ENCODE measurements at places on chromosomes 5 and 9.

DNA sequence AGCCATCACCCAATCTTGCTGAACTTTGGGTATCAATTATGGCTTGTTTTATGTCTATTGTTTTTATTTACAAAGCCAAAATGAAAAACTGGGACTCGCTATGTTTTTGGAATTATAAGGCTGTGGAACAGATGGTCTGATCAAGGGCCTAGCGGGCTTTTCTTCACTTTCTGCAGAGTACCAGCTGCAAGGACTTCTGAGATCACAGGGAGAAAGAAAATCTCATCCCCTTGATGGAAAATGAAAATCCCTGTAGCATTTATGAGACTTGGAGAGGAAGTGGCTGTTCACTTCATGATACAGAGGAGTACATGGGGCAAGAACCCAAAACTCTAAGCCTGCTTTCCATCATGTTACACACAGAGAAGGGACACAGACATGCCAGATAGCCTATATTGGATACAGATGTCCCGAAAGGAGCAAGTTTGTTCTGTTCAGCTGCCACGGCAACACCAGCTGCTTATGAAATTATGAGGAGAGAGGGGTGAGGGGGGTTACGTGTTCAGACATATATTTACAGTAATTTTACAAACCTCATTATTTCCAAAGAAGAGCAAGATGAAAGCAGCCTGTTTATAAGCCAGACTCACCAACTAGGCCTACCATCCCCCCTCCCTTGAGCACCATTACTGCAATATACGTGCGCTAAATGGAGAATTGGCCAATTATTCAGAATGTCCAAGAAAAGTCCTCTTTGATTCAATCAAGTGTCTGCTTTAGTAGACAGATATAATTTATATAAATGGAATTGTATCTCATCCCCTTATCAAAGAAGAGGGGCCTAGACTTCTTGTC, 220.0 kb downstream of the MARCHF11 start:
- no peak for DNase-seq

- DNase-seq, result no peak
Observed at GRCh38 chr5:131515348-131515747, 119.7 kb downstream of the RAPGEF6 start.

- DNase-seq, result no peak
Observed at GRCh38 chr9:98916660-98917059, 27.0 kb upstream of the COL15A1 start.

DNA sequence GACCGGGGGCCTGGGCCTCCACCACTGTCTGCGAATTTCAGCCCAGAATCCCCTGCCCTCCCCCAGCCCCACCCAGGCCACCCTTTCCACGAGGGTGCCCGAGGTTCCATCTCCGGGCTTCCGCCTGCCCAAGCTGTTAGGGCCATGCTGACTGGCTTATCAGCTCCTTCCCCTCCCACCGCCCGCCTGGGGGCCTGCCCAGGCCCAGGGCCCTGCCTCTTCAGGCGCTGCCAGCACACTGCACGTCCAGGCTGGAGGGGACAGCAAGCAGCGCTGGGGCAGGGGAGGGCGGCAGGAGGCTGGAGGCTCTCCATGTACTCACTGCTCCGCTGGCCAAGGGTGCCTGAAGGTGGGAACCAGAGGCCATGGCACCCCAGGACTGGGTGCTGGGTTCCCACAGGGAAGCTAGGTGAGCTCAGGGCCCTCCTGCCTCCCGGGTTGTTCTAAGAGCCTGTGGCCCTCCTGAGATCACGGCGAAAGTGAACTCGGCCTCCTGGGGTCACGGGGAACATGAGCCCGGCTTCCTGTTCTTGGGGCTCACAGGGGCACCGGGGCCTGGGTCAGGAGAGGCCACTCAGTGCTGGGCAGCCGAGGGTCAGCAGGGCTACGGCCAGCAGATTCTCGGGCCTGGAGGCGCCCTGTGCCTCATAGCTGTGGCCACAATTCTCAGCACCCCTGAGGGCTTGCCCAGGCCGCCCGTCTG, 57.7 kb upstream of the EGFL7 start:
- DNase-seq, result no peak

DNA sequence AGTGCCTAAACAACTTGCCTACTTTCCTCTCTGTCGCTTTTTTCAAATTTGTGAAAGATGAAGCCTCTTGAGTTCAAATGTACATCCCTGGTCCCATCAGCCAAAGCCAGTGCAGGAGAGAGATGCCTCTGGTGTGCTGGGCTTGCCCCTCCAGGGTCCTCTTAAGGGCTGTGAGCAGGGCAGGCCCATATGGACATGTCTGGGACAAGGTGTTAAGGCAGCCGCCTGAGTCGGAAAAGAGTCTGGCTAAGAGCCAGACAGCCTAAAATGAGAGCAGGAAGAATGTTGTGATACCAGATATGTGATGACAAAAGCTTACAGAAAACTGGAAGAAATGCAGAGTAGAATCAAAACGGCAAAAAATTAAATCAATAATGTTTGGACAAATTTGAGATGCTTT, 72.5 kb downstream of the APTX start:
- no peak for DNase-seq

GRCh38 chr9:98907055-98907454, 36.7 kb upstream of the COL15A1 start:
- DNase-seq, result no peak

- no peak for DNase-seq
Observed at GRCh38 chr5:17228821-17229291, 11.4 kb downstream of the BASP1 start.

DNA sequence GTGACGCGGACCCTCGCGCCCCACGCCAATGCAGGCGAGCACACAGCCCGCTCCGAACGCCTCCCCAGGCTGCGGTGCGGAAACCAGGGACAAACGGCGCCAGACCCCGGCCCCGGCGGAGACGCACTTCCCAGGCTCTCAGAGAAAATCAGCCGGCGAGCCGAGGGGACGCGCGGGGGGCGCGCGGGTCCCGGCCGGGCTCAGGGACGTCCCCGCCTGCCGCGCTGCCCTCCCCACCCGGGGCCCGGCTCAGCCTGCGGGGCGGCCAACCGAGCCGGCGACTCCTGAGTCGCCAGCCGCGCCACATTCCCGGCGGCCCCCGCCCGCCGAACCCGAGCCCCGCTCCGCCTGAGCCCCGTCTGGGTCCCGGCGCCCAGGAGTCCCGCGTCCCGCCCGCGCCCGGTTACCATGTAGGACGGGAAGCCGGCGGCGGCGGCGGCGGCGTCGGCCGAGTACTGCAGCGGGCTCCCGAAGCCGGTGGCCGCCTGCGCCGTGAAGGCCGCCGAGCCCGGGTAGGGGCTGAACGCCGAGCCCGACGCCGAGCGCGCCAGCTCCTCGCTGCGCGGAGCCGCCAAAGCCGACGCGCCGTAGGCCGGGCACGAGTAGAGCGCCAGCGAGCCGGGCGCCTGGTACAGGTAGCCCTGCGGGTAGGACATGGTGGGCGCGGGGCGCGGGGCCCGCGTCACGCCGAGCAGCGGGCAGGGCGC, 566 bp downstream of the IRX2 start:
- DNase-seq, result no peak

- DNase-seq, result no peak
Observed at GRCh38 chr5:143542798-143543144, 139.3 kb upstream of the NR3C1 start.

GRCh38 chr9:134699343-134699740, 57.7 kb downstream of the COL5A1 start:
- no peak for DNase-seq

DNA sequence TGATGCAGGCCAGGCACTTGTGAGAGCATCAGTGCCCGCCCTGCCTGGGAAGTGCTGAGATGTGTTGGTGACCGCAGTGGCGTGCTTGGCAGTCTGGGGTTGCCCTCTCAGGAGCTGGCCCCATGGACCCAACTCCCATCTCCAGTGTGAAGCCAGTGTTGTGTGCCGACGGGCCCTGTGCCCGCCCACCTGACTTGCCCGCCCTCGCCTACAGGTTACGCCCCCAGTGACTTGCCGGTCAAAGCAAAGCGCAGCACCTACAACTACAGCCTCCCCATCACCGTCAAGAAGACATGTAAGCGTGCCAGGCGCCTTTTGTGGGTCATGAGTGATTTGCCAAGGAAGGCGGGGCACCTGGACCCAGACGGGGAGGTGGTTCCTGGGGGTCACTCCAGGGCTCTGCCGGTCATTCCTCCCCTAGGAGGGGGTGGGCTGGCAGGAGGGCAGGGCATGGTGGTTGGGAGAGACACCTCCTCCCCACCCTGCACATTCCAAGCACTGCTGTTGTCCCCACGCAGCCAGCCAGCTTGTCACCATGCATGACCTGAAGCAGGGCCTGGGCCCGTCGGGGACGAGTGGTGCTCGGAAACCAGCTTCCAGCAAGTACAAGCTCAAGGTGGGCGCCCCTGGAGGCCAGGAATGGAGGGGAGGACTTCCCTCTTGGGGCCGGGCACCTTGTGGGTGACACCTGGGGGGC, 7.4 kb upstream of the CEL start:
- no peak for DNase-seq

DNA sequence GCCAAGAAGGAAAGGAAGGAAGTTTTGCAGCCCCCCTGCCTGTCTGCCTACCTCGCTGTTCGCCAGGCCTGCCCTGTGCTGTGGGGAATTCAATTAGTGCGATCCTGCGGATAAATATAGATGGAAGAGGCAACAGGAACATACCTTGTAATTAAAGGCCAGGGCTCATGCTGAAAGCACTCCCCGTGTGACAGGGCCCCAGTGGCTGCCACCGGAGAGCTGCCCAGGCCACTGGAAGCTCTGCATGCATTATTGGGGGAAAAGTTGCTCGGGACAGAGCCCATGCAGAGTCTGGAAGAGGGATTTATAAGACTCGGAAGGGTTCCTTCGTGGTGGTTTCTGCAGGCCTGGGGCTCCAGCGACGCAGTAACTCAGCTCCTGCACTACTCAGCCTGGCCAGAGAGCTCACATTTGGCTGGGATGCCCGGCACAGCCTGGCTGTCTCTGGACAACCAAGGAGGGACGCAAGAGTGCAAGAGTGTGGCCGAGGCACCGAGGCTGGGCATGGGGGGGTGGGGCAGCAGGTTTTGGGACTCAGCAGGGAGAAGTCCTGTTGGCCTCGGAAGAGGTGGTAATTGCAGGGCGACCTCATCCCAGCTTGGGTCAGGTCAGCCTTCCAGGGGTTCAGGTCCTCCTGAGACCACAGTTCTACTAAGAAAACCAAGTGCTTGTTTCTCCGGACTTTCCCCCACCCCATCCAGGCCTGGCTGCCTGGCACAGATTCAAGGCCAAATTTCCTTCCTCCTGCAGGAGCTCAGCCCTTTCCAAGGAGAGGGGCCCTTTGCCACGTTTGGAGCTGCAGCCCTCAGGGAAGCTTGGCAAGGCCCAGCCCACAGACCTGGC, 68.1 kb upstream of the GGTA1 start:
- DNase-seq, result no peak

- DNase-seq, result peak; percentile 93
Observed at GRCh38 chr5:53109443-53110127, at the start of gene MOCS2. TSS of gene MOCS2 (minus strand) at chr5:53109757. CDS start at chr5:53107174, 2,583 bp downstream.

DNA sequence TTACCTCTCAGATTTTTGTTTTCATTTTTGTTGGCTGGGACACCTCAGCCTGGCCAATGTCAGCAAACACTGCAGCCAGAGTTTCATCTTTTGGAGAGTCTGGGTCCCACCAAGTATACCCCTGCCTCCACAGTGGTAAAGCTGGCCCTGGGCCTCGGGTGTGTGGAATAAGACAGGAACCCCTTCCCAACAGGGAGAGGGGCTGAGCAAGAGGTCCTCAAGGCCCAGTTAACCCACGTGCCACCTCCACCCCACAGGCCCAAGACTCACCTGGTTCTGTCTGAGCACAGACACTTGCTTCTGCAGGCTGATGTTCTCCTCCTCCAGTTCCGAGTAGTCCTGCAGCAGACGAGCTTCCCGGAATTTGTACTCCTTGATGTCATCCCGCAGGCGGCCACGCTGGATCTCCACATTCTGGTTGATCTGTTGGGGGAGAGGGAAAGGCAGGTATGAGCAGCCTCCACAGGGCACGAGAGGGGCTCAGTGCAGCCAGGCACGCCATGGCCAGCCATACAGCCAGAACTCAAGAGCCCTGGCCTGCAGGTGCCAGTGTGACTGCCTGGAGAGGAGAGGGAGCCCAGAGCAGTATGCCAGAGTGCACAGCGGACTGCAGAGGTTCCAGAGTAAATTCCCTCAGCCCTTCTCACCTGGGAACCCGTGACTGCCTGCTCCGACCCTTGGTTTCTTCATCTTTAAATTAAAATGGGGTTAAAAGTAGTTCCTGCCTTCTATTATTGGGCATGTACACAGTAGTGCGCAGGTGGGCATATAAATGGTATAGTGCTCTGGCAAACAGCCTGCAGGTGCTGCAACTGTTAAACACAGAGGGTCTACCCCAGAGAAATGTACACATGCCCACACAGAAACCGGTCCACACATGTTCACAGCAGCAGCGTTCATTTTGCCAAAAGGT, 42.0 kb downstream of the BICD2 start:
- DNase-seq, result no peak

DNA sequence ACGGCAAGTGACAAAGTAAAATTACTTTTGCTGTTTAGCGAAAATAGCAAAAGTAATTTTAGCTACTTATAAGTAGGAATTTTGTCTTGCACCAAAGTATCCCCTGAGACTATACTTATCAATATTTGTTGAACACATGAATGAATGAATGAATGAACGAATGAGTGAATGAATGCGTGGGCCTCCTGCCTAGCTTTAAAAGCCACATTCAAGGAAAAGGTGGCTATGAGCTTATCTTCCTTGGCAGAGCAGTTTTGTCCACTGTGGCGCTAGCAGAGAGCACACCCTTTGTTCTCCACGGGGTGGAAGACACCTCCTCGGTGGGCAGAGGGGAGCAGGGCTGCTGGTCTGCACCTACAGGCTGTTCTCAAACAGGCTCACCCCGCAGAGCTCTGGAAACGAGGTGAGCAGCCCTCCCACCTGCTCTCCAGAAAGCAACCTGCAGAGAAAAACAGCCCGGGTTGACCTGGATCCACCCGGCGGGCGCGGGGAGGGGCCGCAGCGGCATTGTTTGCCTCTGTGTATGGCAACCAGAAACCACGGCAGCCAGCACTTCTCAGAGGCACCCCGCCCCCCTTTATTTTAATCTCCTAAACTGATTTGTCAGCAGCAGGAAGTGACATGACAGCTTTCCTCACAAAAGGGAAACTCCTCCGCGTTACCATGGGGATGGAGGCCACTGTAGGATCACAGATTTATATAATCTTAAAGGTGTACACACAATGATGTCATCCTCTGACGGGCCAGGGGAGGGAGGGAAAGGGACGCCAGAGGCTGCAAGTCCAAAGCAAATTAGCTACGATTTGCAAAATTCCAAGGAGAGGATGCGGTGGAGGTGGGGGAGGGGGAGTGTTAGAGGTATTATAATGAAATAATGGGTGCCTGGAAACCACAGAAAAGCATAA, 5.9 kb downstream of the DUSP1 start:
- DNase-seq, result peak; percentile 62

- DNase-seq, result no peak
Observed at GRCh38 chr9:95409650-95410426, 92.3 kb upstream of the FANCC start.

DNA sequence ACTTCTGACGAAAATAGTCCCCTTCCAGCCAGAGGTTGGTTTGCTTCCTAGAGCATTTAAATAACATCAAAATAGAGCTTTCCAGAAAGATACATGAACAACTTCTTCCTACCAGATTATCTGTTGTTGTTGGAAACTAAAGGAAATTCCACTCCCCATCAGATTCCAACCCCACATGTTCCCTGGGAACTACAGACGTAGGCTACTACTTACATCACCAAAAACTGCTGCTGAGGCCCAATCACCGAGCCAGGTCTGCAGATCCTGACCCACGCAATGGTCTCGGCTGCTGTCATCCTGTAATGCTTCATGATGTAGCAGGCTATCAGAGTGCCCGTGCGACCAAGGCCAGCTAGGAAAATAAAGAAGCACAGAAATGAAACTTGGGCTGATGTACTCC, 73.4 kb downstream of the HABP4 start:
- DNase-seq, result no peak

GRCh38 chr5:31364881-31365636, 166.8 kb downstream of the DROSHA start:
- DNase-seq, result no peak

Data from CMK (cell line).